ENCODE measurements at places on chromosomes 7 and 10. TPM values are rescaled to one million over a fixed set of nuclear protein-coding genes. Genes with fewer than 3 reads are reported as not detected.

DNA sequence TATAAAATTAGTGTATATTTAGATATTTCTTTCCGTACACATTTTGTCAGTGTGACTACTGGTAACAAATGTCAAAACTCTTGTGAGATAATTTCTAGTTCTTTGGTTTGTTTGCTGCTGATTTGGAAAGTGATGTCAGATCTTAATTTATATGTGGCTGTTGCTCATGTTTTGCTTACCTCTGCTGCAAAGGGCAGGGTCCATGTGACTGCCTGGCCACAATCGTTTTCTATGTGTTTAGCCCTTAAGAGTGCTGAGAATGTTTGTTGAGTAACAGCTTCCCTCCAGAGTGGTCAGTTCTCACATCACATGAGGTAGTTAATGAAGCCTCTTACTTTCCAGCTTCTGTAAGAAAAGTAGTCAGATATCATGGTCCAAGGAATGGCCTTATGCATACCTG lies 4.2 kb downstream of the NRBF2 start:
- DNase-seq: no peak

GRCh38 chr7:87202705-87203104 lies 16.8 kb downstream of the TMEM243 start:
- no peak for DNase-seq

- no peak for DNase-seq
These were observed 7.1 kb downstream of the ZNF511 start for GRCh38 chr10:133315847-133316246.

The IFIT1B gene
- total RNA-seq: not detected

All from MG63 (cell line).